ENCODE measurements at places on chromosomes 5 and 9.

- no peak for DNase-seq
These were observed 199.0 kb downstream of the DTWD2 start for GRCh38 chr5:118789366-118789765.

- DNase-seq, result no peak
These were observed 114.6 kb downstream of the ACTBL2 start for GRCh38 chr5:57368010-57368409.

DNA sequence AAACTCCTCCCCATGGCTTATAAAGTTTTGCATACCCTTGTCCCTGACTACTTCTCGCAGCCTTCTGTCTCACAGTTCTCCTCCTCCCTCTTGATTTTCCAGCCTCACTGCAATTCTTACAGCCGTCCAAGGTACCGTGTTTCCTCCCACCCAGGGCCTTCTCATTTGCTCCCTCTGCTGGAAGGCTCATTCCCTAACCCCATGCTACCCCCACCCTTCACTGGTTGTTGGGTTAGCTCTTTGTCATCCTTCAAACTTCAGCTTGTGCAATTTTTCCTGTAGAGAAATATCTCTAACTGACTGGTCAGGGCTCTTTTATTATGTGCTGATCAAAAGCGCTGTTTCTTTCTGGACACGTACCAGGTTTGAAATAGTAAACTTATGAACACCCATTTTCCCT lies 329.2 kb downstream of the EBF1 start:
- DNase-seq, result no peak

- DNase-seq, result no peak
These were observed 63.8 kb downstream of the VAV2 start for GRCh38 chr9:133928248-133928764.

- no peak for DNase-seq
These were observed 122.3 kb downstream of the MARCHF11 start for GRCh38 chr5:16057277-16057676.

DNA sequence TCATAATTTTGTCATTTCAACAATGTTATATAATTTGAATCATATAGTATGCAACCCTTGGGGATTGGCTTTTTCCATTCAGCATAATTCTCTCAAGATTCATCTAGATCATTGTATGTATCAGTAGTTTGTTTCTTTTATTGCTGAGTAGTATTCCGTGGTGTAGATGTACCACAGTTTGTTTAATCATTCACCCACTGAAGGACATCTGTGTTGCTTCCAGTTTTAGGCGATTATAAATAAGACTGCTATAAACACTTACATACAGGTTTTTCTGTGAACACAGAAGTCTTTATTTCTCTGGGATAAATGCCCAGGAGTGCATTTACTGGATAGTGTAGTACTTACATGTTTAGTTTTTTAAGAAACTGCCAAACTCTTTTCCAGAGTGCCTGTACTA lies 374.1 kb downstream of the DEPDC1B start:
- no peak for DNase-seq

DNA sequence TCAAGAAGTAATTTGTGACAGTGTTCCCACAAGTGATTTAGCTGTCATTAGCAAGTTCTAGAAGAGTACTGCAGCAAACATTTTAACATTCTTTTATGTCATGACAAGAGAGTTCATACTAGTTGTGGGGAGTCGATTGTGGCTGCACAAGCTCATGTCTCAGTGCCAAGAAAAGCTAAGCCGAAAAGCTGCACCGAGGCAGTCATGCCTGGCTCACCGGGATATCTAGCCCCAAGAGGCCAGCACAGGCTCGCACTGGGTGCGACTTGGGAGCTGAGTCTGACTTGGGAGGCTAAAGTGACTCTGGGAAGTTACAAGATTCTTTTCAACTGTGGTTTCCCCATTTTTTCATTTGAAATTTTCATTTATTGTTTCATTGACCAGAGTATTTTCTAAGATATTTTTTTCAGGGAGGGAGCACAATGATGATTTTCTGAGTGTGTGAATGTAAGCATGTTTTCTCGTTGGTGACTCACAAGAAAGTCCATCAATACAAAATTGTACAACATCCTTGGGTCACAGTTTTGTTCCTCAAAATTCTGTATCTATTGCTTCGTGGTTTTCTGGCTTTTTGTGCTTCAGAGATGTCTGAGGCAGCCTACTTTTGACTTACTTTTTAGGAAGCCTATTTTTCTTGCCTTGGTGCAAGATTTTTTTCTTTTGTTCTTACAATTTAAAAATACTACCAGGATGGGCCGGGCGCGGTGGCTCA lies 18.7 kb downstream of the CAST start:
- no peak for DNase-seq

DNA sequence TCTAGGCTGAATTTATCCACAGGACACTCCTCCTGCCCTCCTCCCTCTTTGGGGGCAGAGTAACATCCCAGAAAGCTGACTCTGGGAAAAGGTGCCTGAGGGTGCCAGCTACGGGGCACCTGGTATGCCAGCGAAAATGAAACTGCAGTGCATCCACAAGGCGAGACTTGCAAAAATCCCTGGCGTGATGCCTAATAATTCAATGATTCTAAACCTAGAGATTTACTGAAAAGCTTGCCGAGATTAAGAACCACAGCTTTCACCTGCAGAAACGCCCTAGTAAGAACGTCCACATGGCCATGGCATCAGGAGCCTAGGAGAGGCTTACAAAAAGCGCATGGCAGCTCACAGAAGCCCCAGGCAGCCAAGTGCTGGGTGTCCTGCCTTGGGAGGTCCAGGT lies 20.9 kb downstream of the CCNJL start:
- DNase-seq, result no peak

DNA sequence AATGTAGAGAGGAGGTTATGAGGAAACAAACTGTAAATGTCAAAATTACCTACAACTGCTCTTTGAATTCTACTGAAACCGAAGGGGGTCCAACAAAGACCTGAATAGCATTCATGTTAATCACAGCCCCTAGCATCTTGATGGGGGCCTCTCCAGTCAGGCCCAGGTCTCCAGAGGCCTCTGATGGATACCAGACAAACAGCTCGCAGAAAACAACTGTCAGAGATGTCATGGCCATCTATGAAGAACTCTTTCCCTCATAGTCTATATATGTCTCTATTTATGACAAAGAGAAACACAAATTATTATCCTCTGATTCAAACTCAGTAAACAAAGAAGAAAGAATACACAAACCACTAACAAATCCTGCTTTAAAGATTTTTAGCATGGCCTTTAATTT lies 432.6 kb downstream of the CAAP1 start:
- DNase-seq, result no peak

DNA sequence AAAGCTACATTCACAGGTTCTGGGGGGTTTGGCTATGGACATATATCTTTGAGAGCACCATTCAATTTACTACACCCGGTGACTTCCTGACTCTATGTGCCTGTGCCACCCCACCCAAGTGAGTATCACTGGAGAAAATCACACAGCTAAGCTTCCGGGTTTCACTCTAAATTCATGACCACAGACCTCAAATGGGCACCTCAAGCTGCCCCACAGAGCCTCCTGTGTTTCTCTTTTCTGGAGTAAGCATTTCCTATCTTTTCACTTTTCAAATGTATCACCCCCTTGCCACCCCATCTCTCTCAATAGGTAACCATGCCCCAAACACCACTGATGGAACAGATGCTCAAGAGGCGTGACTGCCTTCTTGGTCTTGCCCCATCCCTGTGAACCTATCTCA lies 49.2 kb upstream of the NEK6 start:
- no peak for DNase-seq

DNA sequence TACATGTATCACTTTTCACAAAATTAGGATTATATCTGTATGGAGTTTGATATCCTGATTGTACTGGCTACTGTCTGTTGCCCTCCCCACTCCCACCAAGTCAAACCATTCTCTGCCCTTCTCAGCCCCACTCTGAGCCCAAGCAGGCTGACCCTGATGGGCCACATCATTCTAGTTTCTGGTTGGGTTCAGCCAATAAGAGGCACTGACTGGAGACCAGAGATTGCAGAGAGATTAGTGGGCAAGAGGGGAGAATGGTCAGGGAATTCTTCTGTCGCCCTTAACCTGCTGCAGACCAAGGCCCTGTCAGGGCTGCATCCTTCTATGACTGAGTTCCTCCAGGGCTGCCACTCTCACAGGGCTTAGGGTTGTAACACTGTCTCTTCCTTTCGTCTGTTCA lies 2.7 kb downstream of the HSPB3 start:
- DNase-seq, result no peak

- DNase-seq, result no peak
These were observed 106.6 kb downstream of the ADAMTS16 start for GRCh38 chr5:5246736-5247135.

DNA sequence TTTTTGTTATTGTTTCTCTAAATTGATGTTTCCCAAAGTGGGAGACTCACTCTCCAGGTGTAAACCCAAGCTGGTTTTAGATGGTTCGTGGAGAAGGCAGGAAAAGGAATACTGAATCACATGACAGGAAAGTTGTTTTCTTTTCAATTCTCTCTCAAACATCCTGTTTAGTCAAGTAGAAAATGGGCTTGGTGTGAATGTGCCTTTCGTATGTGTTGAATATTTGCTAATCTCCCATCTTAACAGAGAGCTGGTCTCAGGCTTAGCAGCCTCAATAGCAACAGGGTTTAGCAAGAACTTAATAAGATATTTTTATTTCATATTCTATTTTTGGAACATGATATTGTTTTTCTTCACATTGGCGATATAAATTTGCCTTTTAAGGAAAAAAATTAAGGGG lies 119.7 kb downstream of the INSYN2B start:
- DNase-seq, result no peak

DNA sequence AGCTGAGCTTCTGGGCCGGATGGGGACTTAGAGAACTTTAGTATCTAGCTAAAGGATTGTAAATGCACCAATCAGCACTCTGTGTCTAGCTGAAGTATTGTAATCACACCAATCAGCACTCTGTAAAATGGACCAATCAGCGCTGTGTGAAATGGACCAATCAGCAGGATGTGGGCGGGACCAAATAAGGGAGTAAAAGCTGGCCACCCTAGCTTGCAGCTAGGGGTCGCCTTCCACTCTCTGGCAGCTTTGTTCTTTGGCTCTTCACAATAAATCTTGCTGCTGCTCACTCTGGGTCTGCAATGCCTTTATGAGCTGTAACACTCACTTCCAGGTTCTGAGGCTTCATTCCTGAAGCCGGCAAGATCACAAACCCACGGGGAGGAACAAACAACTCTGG lies 354.0 kb downstream of the PRR16 start:
- DNase-seq, result no peak

- no peak for DNase-seq
These were observed 10.5 kb upstream of the SHB start for GRCh38 chr9:38079461-38080031.

DNA sequence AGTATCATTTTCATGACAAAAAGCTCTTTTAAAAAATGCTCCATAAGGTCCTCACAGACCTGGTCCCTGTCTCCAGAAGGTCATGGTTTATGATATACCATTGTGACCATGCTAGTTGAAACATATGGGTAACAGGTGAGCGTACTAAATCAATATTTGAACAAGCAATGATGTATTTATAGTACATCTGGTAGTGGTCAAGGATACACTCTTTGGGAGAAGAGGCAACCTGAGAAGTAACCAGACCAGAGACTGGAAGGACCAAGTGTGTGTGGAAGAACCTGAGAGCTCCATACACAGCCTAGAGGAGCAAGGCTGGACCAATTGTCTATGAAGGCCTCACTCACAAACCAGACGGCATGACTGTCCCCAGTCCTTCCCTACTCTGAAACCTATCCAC lies 55.1 kb downstream of the LHFPL2 start:
- no peak for DNase-seq

DNA sequence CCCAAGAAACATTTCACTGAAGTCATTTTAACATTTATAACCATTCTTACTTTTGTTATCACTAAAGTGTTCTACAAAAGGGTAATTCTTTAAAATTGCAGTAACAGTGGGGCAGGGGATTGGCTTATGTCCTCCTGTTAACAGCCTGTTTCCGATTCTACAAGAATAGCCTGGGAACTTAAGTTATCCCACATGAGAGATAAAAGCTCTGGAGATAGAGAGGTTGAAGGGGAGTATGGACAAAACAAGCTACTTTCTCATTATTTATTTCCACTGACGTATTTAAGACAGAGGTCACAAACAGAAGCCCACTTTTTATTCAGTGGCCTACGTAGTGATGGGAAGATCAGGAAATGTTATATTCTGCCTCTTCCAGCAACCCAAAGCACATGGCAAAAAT lies 98.7 kb downstream of the EPB41L4A start:
- DNase-seq, result no peak

All from chondrocyte (in vitro differentiated cells).